Activated T-helper 2 cell treated with anti-CD3 and anti-CD28 coated beads, Interferon-gamma antibody, Interleukin-2, Interleukin-4, amounts not matched to agents 10 μg/mL and 5 μg/mL and 100 μg/mL, durations not matched to agents 14 hours and 24 hours and 36 hours (primary cell): ENCODE measurements at places on chromosomes 3 and 15. TPM values are rescaled to one million over a fixed set of nuclear protein-coding genes. Genes with fewer than 3 reads are reported as not detected.
A peak's percentile ranks its signal among the peaks of the same experiment; 100 is the strongest.

- H3K27ac ChIP-seq = no peak overlapping the region
- H3K4me3 ChIP-seq = no peak overlapping the region
- peaks cover 8% of the 10 kb centered on the region for H3K4me1 ChIP-seq
- no peaks in the 10 kb centered on the region for H3K27me3 ChIP-seq
- H3K36me3 ChIP-seq = no peaks in the 10 kb centered on the region
These were observed 45.6 kb downstream of the MFSD1 start for GRCh38 chr3:158847452-158847821.

GRCh38 chr3:174398761-174399160, 460.4 kb upstream of the NAALADL2 start:
- DNase-seq = no peak
- no peak overlapping the region for H3K4me3 ChIP-seq
- H3K36me3 ChIP-seq = no peaks in the 10 kb centered on the region
- no peaks in the 10 kb centered on the region for H3K27me3 ChIP-seq
- H3K27ac ChIP-seq = no peak overlapping the region

- no peak overlapping the region for H3K27ac ChIP-seq
- no peaks in the 10 kb centered on the region for H3K27me3 ChIP-seq
- H3K4me1 ChIP-seq = peaks cover 40% of the 10 kb centered on the region
- H3K4me3 ChIP-seq = no peak overlapping the region
- DNase-seq = no peak
- H3K36me3 ChIP-seq = peaks cover 3% of the 10 kb centered on the region
These were observed 5.4 kb downstream of the EHD4 start for GRCh38 chr15:41966920-41967465.

- peaks cover 13% of the 10 kb centered on the region for H3K36me3 ChIP-seq
- no peak for DNase-seq
- H3K4me1 ChIP-seq = peaks cover 25% of the 10 kb centered on the region
- H3K27ac ChIP-seq = no peak overlapping the region
These were observed 24.2 kb downstream of the NPTN start for GRCh38 chr15:73608941-73609340.

The SPTSSB gene
- not detected in 2 replicates for total RNA-seq

DNA sequence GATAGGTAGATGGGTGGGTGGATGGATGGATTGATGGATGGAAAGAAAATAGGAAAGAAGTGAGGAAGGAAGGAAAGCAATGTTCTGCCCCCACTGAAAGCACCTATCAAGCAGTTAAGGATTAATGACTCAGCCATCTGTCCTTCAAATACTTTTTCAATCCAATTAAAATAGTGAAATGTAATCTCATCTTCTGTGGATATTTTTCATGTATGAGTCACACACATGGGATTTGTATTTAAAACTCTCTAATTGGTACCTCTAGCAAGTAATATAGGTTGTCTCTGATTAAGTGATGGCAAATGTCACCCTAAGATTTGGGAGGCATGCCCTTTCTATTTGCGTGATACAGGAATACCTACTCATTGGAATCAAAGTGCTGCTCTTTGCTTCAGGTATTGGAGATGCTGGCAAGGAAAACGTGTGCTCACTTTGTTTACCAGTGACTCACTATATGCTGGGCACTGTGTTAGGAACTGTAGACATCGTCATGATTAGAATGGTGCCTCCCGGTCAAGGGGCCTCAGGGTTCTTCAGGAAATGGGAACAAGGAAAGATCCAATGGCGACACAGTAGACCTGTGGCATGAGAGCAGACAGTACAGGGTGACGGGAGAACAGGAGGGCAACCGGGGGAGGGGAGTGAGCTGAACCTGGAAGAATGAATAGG, 230.1 kb downstream of the CLSTN2 start:
- no peaks in the 10 kb centered on the region for H3K36me3 ChIP-seq
- no peaks in the 10 kb centered on the region for H3K4me1 ChIP-seq
- no peak overlapping the region for H3K4me3 ChIP-seq
- no peak for DNase-seq

- H3K27me3 ChIP-seq = peaks cover 3% of the 10 kb centered on the region
- DNase-seq = no peak
- H3K4me1 ChIP-seq = no peaks in the 10 kb centered on the region
These were observed 296.0 kb upstream of the MDFIC2 start for GRCh38 chr3:70608434-70608833.

DNA sequence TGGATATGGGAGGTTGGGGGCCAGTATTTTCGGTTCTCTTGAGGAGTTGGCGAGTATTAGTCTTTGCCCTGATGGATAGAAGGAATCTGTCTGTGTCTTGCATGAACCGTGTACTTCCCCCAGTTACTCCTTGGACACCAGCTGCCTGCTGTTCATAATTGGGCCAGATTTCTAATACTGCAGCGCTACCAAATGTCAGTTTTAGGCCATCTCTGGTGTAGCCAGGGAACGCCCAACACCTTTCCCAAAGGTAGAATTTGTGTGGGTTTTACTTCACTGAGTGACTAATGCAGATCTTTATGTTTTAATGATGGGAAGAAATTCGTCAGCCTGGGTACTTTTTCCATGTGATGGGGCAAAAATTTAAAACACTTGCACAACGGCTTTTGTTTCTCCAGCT, 18.4 kb downstream of the FLNB start:
- H3K4me3 ChIP-seq = no peak overlapping the region
- no peak overlapping the region for H3K27ac ChIP-seq
- peaks cover 41% of the 10 kb centered on the region for H3K4me1 ChIP-seq
- H3K27me3 ChIP-seq = no peaks in the 10 kb centered on the region
- no peaks in the 10 kb centered on the region for H3K36me3 ChIP-seq

DNA sequence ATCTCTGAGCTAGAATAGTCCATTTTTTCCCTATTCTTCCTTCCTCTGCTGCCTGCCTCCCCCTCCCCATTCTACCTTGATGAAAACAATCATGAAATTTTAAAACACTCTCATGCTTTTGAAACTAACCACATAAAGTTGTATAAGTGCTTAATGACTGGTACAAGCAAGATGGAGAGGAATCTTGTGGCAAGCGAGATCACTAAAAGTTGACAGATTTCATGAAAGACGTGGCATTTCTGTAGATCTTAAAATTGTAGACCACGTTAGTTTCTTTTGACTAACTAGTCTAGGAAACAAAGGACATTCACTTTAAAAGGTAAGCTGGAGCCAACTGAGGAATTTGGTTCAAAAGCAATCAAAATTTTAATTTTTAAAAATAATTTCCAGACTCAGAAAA, 35.4 kb downstream of the HHLA2 start:
- H3K36me3 ChIP-seq = peaks cover 9% of the 10 kb centered on the region
- peaks cover 40% of the 10 kb centered on the region for H3K4me1 ChIP-seq
- H3K27me3 ChIP-seq = no peaks in the 10 kb centered on the region
- H3K27ac ChIP-seq = no peak overlapping the region
- H3K4me3 ChIP-seq = no peak overlapping the region
- DNase-seq = no peak

GRCh38 chr3:177419904-177420601, 222.8 kb upstream of the TBL1XR1 start:
- H3K4me1 ChIP-seq = peaks cover 39% of the 10 kb centered on the region
- H3K27ac ChIP-seq = peak overlapping the region; percentile 60
- DNase-seq = no peak
- H3K36me3 ChIP-seq = no peaks in the 10 kb centered on the region
- H3K4me3 ChIP-seq = no peak overlapping the region

The FES gene
- total RNA-seq = 51.9 and 55.8 TPM in 2 replicates

- H3K4me3 ChIP-seq = no peak overlapping the region
- peaks cover 2% of the 10 kb centered on the region for H3K4me1 ChIP-seq
- H3K36me3 ChIP-seq = no peaks in the 10 kb centered on the region
- peaks cover 3% of the 10 kb centered on the region for H3K27me3 ChIP-seq
- no peak overlapping the region for H3K27ac ChIP-seq
These were observed 1.7 kb downstream of the TM4SF19 start for GRCh38 chr3:196336319-196337145.

The FXR1 gene
- total RNA-seq = 163 and 170 TPM in 2 replicates

The GPR62 gene
- total RNA-seq = not detected in 2 replicates

The KCNMB3 gene
- 0.28 and 0.52 TPM in 2 replicates for total RNA-seq

DNA sequence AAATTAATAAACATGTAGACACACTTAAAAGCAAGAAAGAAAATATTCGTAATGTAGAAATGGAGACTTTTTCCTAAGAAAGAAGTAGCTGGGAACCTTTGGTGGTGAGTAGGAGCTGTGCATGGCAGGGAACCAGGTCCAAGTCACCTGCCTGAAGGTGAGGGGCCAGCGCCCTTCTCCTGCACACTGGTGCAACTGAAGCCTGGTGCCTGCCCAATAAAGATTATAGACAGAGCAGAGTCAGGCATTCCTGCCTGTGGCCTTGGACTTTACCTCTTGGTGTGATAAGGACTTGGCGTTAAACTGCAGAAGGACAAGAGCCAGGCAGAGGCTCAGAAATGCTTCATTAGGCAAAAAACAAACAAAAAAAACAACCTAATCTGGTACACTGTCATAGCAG, 14.2 kb downstream of the CFAP91 start:
- no peak overlapping the region for H3K27ac ChIP-seq
- H3K4me3 ChIP-seq = no peak overlapping the region
- no peak for DNase-seq
- H3K36me3 ChIP-seq = no peaks in the 10 kb centered on the region
- H3K4me1 ChIP-seq = peaks cover 2% of the 10 kb centered on the region

- no peaks in the 10 kb centered on the region for H3K27me3 ChIP-seq
- H3K27ac ChIP-seq = no peak overlapping the region
- no peaks in the 10 kb centered on the region for H3K36me3 ChIP-seq
- H3K4me3 ChIP-seq = no peak overlapping the region
- H3K4me1 ChIP-seq = no peaks in the 10 kb centered on the region
These were observed 130.4 kb upstream of the PLXNA1 start for GRCh38 chr3:126852511-126852910.

The CHMP2B gene
- total RNA-seq = 25.0 and 25.2 TPM in 2 replicates

GRCh38 chr3:98893740-98894139, 7.8 kb downstream of the DCBLD2 start:
- no peak for DNase-seq
- H3K4me3 ChIP-seq = no peak overlapping the region
- peaks cover 8% of the 10 kb centered on the region for H3K27me3 ChIP-seq
- H3K4me1 ChIP-seq = peaks cover 2% of the 10 kb centered on the region
- no peak overlapping the region for H3K27ac ChIP-seq

The TNFAIP8L3 gene
- total RNA-seq = 0.98 and 1.8 TPM in 2 replicates
